NCI-H82 (cell line): ENCODE measurements at places on chromosomes 12 and 14.

DNA sequence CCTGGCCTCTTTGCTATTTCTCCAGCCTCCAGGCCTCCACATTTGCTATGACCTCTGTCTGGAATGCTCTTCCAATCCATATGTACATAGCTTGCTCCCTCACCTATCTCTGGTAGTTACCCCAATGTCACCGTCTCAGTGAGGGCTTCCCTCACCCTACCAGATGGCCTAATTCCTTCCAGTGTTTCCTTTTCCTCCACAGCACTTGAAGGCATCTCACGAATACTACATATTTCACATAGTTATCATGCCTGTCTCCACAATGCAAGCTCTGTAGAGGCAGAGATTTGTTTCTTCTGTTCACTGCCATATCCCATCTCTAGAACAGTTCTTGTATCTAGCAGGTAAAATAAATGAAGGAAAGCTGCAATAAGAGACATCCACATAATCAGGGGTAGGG, 21.3 kb upstream of the HSP90B1 start:
- DNase-seq, result no peak

DNA sequence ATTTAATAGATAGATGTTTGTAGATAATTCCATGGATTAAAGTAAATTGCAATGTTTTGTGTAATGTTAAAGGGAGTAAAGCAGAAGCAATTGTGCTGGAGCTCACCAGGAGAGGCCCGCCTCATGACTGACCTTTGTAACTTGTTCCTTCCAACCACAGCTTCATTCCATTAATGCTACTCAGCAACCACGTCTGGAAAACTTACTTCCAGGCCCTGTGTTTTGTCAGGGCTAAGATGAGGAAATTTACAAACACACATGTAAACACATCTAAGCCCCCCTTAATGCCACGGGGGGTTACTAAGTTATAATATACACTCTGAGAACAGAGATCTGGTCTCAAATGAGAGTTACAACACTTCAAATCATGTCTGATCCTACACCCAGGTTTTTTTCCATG, 12.4 kb downstream of the LUM start:
- no peak for DNase-seq

DNA sequence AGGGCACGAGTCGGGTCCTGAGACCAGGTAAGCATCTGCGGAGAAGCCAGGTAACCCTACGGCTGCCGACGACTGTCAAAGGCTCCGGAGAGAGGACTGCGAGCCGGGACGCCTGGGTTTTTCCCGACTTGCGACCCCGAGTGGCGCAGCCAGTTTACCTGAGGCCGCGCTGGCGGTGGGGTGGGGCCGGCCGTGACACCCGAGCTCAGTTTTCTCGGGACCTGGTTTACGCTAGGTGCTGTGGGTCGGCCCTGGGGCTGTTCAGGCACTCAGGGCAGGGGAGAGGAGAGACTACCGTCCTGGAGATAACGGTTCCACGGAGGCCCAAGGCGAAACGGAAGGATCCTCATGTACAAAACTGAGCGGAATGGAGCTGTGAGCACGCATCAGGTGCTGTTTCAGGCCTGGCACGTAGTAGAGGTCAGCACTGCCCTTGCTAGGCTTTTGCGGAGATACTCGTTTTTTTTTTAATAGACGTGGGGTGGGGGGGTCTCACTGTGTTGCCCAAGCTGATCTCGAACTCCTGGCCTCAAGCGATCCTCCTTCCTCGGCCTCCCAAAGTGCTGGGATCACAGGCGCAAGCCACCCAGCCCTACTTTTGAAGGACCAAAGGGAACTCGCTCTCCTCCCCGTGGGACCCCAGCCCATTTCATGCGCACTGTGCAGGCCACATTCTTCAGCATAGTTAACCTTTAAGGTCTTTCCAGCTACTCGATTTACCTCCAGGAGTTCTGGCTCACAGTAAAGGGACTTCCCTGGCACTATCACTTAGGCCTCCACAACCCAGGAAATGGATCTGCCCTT, 471 bp downstream of the MTRFR start:
- no peak for DNase-seq

DNA sequence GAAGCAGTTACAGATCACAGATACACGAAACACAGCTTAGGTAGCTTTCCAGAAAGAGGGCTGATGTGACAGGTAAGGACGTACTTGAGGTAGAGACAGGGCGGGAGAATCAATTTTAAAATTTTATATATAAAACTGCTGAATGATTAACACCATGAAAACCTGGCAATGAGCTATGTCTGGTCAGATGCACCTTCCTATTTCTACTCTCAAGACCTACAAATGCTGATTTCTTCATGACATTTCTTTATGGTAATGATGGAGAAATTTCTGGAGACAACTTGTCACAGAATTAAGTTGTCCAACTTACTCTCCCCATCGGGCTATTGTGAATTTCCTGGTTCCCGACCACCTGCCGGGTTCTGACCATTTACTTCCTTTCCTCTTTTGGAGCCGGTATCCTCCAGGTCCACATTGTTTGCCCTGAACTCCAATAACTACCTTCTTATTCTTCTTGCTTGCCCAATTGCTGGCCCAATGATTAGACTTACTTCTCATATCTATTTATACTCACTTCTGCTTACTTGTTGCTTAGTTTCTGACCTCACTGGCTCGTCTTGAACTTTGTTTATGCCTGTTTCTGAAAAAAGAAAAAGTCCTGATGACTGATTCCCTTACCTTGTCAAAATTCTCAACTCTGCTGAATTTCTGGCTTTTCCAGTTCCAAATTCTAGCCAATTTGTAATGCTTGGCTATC, 12.8 kb upstream of the ATP2B1 start:
- DNase-seq, result no peak

GRCh38 chr12:29562110-29562804, 64.8 kb upstream of the OVCH1 start:
- DNase-seq, result no peak

DNA sequence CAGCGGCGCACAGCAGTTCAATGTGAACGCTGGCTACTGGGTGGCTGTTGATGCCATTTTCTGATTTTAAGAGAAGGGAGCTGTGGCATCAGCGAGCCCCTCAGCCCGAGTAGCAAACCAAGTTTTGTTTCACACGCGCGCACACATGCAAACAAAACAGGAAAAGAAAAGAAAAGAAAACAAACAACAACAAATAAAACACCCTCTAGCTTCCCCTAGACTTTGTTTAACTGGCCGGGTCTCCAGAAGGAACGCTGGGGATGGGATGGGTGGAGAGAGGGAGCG, 540 bp downstream of the PAX9 start:
- DNase-seq, result no peak

DNA sequence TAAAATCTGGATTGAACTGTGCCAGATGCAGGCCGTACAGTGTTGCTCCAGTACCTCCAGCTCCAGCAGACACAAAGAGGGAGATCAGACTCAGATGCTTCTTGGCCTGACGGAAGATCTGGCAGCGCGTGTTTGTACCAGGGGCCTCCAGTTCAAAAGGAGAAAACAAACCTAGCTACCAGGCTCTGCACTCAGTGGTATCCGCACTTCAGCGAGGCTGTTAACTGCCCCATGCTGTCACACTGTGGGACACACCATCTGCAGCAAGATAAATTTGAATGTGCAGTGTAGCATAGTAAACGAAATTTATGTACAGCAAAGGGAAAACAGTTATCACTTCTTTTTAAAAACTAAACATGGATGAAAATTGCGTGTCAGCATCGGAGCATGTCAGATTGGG, 5.1 kb downstream of the DYNC1H1 start:
- DNase-seq, result no peak

DNA sequence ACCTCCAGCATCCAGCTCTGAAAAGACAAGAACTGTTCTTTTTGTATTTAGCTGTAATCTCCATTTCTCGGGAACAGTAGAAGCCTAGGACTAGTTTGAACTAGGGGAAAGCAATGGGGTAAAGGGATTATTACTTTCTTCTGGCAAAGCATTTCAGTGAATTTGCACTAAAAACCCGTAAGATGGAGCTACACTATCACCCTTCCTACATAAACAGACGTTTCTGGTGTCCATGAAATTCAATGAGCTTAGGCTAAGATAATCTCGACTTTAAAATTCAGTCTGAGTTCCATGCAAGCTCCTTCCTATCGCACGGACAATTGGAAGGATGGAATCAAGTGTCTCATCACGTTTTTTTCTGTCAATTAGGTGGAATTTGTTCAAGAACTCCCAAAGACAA, 24.0 kb downstream of the ACSM4 start:
- no peak for DNase-seq

DNA sequence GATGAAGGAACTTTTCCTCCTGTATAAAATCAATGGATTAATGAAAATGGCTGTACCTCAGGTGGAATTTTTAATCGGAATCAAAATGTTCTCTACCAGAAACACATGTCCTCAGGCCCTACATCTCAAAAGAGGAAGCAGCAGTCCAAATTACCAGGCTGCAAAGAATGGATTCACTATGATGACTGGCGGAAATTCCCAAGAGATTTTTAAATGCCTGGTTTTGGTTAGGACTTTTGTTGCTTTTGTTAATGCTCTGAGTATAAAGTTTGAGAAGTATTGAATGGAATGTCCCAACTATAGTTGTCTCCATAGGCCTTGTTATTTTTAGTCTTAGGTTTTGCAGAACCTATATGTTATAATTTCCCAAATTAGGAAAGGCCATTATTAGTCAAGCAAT, 11.2 kb upstream of the IFNG start:
- no peak for DNase-seq

- peak; percentile 13 for DNase-seq
Measured at GRCh38 chr14:24074625-24075484, 3.5 kb downstream of the CPNE6 start.

DNA sequence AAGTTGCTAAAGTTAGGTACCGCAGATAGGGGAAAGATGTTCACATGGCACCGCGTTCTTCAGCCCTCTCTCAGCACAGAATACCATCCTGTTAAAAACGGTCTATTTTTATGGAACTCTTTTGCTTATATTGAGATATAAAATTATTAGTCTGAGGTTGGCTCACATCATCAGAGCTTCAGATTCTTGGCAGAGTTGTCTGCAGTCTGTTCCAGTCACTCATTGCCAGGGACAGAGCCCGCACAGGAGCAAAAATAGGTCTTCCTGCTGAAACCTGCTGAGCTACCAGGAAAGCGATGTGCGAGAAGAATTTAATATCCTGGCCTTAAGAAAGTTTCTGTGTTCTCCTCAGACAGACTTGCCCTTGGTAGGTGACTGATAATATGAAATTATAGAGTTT, 249.8 kb downstream of the VRK1 start:
- no peak for DNase-seq

- no peak for DNase-seq
Measured at GRCh38 chr14:87994974-87995373, 2.0 kb upstream of the GALC start.

DNA sequence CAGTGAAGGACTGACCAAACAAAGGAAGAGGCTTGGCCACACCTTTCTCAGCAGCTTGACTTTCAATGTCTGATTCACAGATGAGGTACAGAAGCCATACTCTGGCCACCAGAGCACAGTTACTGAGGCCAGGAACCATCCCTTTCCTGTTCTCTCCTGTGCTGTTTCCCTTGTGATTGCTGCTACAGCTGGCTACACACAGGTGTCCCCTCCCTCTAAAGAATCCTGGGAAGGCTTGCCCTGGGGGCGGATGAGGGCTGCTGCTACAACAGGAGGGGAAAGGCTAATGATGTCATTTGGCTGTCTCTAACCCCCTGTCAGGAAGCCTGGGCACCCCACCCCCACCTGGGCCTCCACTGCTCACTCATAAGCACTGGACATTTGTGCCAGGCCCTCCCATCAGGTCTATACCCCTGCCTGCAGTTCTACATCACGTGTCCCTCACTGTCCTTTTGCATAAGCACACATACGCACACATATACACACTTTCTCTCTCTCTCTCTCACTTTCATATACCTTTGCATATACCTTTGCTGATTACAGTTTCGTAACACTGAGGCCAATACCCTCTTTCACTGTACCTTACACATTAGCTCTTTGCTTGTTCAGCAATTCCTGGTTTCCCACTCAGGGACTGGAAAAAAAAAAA, 41.4 kb downstream of the PRPF40B start:
- no peak for DNase-seq

GRCh38 chr14:69996216-69996615, 117.0 kb downstream of the SMOC1 start:
- no peak for DNase-seq
